ENCODE measurements at places on chromosomes 1 and 21.

GRCh38 chr1:112938210-112938609 lies 17.8 kb downstream of the SLC16A1 start:
- no peak for DNase-seq

GRCh38 chr1:64595871-64596515 lies 126.1 kb downstream of the CACHD1 start:
- no peak for DNase-seq

GRCh38 chr1:173406783-173407230 lies 70.3 kb upstream of the PRDX6 start:
- no peak for DNase-seq

DNA sequence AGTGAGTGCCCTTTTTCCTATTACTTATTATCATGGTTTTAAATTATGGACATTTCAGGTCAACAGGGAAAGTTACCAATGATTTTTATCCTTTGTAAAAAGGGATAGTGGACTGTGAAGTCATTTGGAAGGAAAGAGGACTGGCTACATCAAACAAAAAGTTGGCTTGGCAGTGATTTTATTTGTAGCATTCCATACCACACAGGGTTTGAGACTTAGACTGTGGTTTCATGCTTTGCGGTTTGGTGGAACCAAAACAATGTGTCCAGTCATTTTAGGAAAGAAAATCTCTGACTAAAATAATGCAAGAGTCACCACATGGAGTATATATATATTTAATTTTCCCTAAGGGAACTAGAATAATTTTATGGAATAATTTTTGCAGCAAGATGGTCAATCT lies 239.5 kb downstream of the HMCN1 start:
- DNase-seq, result no peak

GRCh38 chr21:37365517-37366481 lies 774 bp upstream of the DYRK1A start:
- peak; percentile 71 for DNase-seq

- DNase-seq, result peak; percentile 65
Measured at GRCh38 chr1:56797065-56797685, 22.0 kb downstream of the FYB2 start.

GRCh38 chr21:41754479-41754891 lies 12.4 kb downstream of the RIPK4 start:
- DNase-seq, result no peak

DNA sequence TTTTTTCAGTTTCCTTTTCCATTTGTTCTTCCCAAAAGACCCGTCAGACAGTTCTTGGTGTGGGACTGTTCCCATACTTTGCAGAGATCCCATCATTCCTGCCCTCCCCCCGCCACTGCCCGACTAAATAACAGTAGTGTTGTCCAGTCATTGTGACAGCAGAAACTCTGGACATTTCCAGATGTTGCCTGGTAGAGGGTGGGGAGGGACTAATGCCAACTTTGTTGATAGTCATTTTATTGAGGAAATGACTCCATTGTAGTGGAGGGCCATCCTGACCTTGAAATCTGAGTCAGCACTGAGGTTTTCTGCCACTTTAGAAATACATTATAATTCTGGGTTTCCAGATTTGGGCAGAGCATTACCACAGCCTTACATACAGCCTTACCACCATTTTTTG lies 85.4 kb downstream of the CEP350 start:
- no peak for DNase-seq

GRCh38 chr1:48688102-48688760 lies 88.5 kb downstream of the BEND5 start:
- no peak for DNase-seq

DNA sequence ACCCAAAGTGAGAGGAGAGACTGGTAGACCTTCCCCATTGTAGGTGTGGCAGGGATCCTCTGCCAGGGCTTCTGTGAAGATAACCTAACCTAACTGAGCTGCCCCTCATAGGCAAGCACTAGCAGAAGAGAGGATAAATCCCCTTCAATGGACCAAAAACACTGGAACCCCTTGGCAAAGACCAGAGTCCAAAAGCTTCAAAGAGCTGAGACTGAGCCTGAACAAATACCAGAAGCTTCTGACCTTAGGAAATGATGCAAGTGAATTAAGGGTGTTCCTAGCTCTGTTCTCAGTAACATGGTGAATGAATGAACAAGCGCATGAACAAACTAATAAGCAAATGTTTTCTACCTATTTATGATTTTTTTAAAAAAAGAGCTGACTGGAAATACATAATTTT lies 123.2 kb downstream of the RRAGC start:
- DNase-seq, result no peak

- no peak for DNase-seq
Measured at GRCh38 chr1:157292302-157292701, 154.1 kb upstream of the ETV3 start.

All from right cardiac atrium (tissue), 5 donors.